Effector memory CD8-positive, alpha-beta T cell (primary cell): ENCODE measurements at places on chromosomes 5 and 9.

DNA sequence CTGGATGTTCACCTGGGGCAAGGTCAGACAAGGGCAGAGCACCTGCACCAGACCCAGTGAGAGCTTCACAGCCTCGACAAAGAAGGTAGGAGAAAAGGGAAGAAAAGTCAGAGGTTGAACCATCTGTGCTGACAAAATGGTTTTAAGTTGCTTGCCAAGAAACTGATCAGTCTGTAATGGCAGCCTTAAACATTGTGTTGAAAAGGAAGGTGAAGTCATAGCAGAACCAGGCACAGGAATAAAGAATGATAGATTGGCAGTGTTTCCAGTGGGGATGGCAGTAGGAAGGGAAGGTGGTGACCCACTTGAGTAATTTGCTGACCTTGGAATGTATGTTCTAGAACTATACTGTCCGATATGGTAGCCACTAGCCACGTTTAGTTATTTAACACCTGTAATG is 34.2 kb downstream of the HTR4 start:
- H3K27ac ChIP-seq, result peak overlapping the region; percentile 57
- peaks cover 43% of the 10 kb centered on the region for H3K27me3 ChIP-seq
- peaks cover 18% of the 10 kb centered on the region for H3K4me1 ChIP-seq
- DNase-seq, result no peak
- no peaks in the 10 kb centered on the region for H3K36me3 ChIP-seq

GRCh38 chr5:59799668-59800346 is 93.7 kb downstream of the PDE4D start:
- no peaks in the 10 kb centered on the region for H3K4me1 ChIP-seq
- H3K36me3 ChIP-seq, result no peaks in the 10 kb centered on the region
- DNase-seq, result peak; percentile 21
- peaks cover 13% of the 10 kb centered on the region for H3K27me3 ChIP-seq
- H3K4me3 ChIP-seq, result no peak overlapping the region

- peaks cover 31% of the 10 kb centered on the region for H3K27me3 ChIP-seq
- no peak for DNase-seq
- no peak overlapping the region for H3K4me3 ChIP-seq
- H3K4me1 ChIP-seq, result peaks cover 4% of the 10 kb centered on the region
Observed at GRCh38 chr5:178069909-178070308, 43.4 kb upstream of the N4BP3 start.

GRCh38 chr9:91111876-91112275 is 249.8 kb downstream of the AUH start:
- no peaks in the 10 kb centered on the region for H3K4me1 ChIP-seq
- H3K4me3 ChIP-seq, result no peak overlapping the region
- no peak overlapping the region for H3K27ac ChIP-seq
- no peak for DNase-seq
- H3K27me3 ChIP-seq, result no peaks in the 10 kb centered on the region
- H3K36me3 ChIP-seq, result no peaks in the 10 kb centered on the region

GRCh38 chr9:106590759-106591505 is 272.0 kb upstream of the ZNF462 start:
- no peaks in the 10 kb centered on the region for H3K4me1 ChIP-seq
- no peaks in the 10 kb centered on the region for H3K36me3 ChIP-seq
- no peak for DNase-seq
- H3K4me3 ChIP-seq, result no peak overlapping the region
- no peak overlapping the region for H3K27ac ChIP-seq

- H3K27me3 ChIP-seq, result peaks cover 12% of the 10 kb centered on the region
- H3K4me1 ChIP-seq, result no peaks in the 10 kb centered on the region
- H3K36me3 ChIP-seq, result no peaks in the 10 kb centered on the region
- no peak overlapping the region for H3K27ac ChIP-seq
Observed at GRCh38 chr5:180976518-180976917, 12.1 kb upstream of the BTNL3 start.

DNA sequence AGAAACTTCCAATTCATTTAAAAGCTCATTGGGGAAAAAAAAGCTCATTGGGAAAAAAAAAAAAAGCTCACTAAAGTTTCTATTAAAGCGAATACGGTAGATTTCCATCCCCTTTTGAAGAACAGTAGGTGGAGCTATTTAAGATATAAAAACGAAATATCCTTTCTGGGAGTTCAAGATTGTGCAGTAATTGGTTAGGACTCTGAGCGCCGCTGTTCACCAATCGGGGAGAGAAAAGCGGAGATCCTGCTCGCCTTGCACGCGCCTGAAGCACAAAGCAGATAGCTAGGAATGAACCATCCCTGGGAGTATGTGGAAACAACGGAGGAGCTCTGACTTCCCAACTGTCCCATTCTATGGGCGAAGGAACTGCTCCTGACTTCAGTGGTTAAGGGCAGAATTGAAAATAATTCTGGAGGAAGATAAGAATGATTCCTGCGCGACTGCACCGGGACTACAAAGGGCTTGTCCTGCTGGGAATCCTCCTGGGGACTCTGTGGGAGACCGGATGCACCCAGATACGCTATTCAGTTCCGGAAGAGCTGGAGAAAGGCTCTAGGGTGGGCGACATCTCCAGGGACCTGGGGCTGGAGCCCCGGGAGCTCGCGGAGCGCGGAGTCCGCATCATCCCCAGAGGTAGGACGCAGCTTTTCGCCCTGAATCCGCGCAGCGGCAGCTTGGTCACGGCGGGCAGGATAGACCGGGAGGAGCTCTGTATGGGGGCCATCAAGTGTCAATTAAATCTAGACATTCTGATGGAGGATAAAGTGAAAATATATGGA is at the start of gene PCDHGA12:
TSS of gene PCDHGA12 (plus strand) at position 176 of the 782 bp plus-strand sequence. CDS start at position 429, 253 bp downstream.
- H3K27ac ChIP-seq, result no peak within 1 kb of the TSS
- H3K4me3 ChIP-seq, result peak within 1 kb of the TSS; percentile 73
- peaks cover 9% of the 10 kb centered on the region for H3K4me1 ChIP-seq
- H3K27me3 ChIP-seq, result peaks cover 60% of the 10 kb centered on the region
- H3K36me3 ChIP-seq, result peaks cover 8% of the 10 kb centered on the region

DNA sequence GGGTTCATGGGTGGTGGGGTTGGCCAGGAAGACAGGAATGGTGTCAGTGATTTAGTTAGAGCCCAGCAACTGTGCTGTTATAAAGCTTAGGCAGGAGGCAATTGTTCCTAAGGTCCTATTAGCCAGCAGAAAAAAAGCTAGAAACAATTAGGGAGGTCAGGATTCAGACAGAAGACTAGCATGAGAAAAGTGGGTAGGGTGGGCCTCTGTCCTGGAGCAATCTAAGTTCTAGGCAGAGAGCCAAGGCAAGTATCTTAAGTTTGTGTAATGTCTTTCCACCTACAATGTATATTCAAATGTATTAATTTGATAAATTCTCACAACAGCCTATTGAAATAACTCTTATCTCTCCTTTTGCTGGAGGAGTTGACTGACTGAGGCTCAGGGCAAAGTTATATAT is 6.1 kb upstream of the ZFAND5 start:
- H3K27me3 ChIP-seq, result no peaks in the 10 kb centered on the region
- H3K27ac ChIP-seq, result no peak overlapping the region
- no peaks in the 10 kb centered on the region for H3K36me3 ChIP-seq
- H3K4me1 ChIP-seq, result no peaks in the 10 kb centered on the region
- DNase-seq, result no peak
- H3K4me3 ChIP-seq, result no peak overlapping the region

DNA sequence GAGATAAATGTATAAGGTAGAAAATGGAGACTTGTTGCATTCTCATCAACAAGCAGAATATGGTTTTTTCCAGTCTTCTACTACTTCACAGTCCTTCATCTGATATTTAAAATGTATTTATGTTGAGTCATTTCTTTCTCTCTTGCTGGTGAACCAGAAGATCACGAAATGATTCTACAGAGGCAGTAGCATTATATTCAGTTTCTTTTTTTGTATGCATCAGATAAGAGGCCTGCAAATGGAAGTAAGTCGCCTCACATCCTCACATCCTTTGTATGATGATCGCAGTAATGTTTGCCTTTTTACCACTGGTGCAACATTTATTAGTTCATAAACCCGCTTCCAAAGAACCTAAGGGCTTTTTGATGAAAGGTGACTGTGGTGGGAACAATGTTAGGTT is 22.1 kb upstream of the IL13 start:
- H3K27me3 ChIP-seq, result no peaks in the 10 kb centered on the region
- peaks cover 4% of the 10 kb centered on the region for H3K4me1 ChIP-seq
- no peak for DNase-seq
- H3K27ac ChIP-seq, result no peak overlapping the region
- peaks cover 28% of the 10 kb centered on the region for H3K36me3 ChIP-seq

GRCh38 chr9:7226007-7226640 is 468.4 kb downstream of the KDM4C start:
- DNase-seq, result no peak
- peaks cover 39% of the 10 kb centered on the region for H3K27me3 ChIP-seq
- H3K27ac ChIP-seq, result no peak overlapping the region
- no peak overlapping the region for H3K4me3 ChIP-seq
- no peaks in the 10 kb centered on the region for H3K4me1 ChIP-seq
- no peaks in the 10 kb centered on the region for H3K36me3 ChIP-seq

GRCh38 chr5:143143973-143144372 is 259.5 kb downstream of the NR3C1 start:
- peaks cover 11% of the 10 kb centered on the region for H3K4me1 ChIP-seq
- DNase-seq, result no peak
- no peak overlapping the region for H3K4me3 ChIP-seq
- no peak overlapping the region for H3K27ac ChIP-seq
- H3K27me3 ChIP-seq, result no peaks in the 10 kb centered on the region

GRCh38 chr9:71897577-71897976 is 13.4 kb downstream of the ABHD17B start:
- H3K4me1 ChIP-seq, result peaks cover 47% of the 10 kb centered on the region
- peak overlapping the region; percentile 32 for H3K4me3 ChIP-seq
- no peaks in the 10 kb centered on the region for H3K27me3 ChIP-seq
- H3K27ac ChIP-seq, result peak overlapping the region; percentile 90
- no peak for DNase-seq
- no peaks in the 10 kb centered on the region for H3K36me3 ChIP-seq

- no peak for DNase-seq
- H3K27me3 ChIP-seq, result no peaks in the 10 kb centered on the region
- H3K27ac ChIP-seq, result no peak overlapping the region
- peaks cover 10% of the 10 kb centered on the region for H3K4me1 ChIP-seq
- no peak overlapping the region for H3K4me3 ChIP-seq
- peaks cover 58% of the 10 kb centered on the region for H3K36me3 ChIP-seq
Observed at GRCh38 chr9:135812961-135813360, 94.4 kb downstream of the CAMSAP1 start.

GRCh38 chr9:134683714-134684374 is 42.2 kb downstream of the COL5A1 start:
- H3K4me1 ChIP-seq, result peaks cover 5% of the 10 kb centered on the region
- DNase-seq, result no peak
- no peaks in the 10 kb centered on the region for H3K36me3 ChIP-seq

- H3K36me3 ChIP-seq, result no peaks in the 10 kb centered on the region
- H3K27me3 ChIP-seq, result no peaks in the 10 kb centered on the region
- no peak overlapping the region for H3K27ac ChIP-seq
- no peaks in the 10 kb centered on the region for H3K4me1 ChIP-seq
Observed at GRCh38 chr9:100990605-100991381, 37.7 kb upstream of the PLPPR1 start.

DNA sequence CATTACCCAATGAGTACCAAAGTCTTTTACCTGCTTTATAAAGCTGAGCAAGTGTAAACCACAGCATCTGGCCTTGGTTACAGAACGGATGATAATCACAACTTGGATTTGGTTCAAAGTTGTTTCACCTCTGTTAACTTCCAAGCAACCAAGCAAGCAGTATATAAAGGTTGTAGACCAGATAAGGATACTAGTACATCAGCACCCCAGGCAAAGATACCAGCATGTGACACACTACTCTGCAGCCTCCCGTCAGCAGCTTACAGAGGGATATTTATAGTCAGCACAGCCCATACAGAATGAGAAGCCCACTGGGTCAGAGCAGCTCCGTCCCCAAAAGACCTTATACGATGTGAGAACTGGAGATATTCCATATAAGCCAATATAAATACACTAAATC is 193.3 kb downstream of the SMARCA2 start:
- no peaks in the 10 kb centered on the region for H3K27me3 ChIP-seq
- H3K4me1 ChIP-seq, result no peaks in the 10 kb centered on the region
- no peak overlapping the region for H3K4me3 ChIP-seq
- DNase-seq, result no peak

DNA sequence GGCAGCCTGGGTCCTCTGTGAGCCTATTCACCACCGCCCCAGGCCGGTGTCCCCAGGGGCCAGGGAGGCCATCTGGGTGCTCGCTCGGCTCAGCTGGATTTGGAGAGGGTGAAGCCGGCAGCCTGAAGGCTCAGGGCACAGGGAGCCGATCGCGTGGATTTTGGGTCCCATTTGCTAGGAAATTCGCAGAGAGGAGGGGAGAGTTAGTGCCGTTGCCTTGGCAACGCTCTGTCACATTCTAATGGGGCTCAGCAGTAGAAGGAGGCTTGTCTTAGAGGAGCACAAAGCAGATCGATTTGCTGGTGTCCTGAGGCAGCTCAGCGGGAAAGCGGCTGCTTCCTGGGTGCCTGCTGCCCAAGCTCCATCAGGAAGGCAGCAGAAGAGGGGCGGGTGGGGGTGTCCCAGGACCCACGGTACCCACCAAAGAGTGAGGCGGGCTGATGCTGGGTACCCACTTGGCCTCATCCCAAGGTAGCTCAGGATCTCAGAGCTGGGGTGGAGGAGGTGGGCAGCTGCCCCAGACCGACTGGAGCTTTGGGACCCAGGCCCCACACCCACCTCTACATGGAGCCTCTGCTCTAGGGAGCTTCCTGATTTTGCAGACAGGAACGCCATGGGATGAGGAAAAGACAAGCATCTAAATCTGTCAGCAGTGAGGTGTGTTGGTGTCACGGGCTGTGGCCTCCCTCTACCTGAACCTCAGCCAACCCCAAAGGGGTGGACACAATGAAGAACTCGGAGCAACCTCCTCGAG is 17.1 kb upstream of the OLFM1 start:
- no peak for DNase-seq
- H3K4me1 ChIP-seq, result no peaks in the 10 kb centered on the region
- peaks cover 74% of the 10 kb centered on the region for H3K27me3 ChIP-seq
- H3K27ac ChIP-seq, result no peak overlapping the region
- no peaks in the 10 kb centered on the region for H3K36me3 ChIP-seq

DNA sequence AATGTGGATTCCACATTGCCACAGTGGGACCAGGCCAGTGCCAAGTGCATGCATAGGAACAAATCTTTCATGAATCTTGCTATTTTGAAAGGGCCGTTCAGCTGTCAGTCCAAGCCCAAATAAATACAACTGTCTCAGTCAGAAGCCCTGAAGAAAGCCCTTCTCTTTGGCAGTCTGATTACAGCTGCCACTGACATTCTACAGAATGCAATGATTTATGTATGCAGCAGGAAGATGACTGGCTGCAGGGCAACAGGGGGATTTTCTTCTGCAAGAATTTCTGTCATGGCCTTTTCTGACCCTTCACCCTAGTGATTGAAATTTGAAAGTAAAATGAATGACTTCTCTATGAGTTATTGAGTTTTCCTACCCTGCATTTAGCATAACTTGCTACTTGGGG is 86.7 kb upstream of the FER start:
- H3K4me3 ChIP-seq, result no peak overlapping the region
- peaks cover 26% of the 10 kb centered on the region for H3K27me3 ChIP-seq
- DNase-seq, result no peak
- no peaks in the 10 kb centered on the region for H3K4me1 ChIP-seq
- no peaks in the 10 kb centered on the region for H3K36me3 ChIP-seq
